Skin of body (tissue), 3 donors: ENCODE measurements at places on chromosomes 1 and 21. TPM values are rescaled to one million over a fixed set of nuclear protein-coding genes. Genes with fewer than 3 reads are reported as not detected.

Gene TTC34
- total RNA-seq = 0.10 TPM

Gene DDAH1
- total RNA-seq = 20.7 TPM

Gene PRKCZ
- total RNA-seq = 10.8 TPM

Gene TNFRSF14
- 18.1 TPM for total RNA-seq

Gene ETNK2
- 4.6 TPM for total RNA-seq

Gene FAM72A
- total RNA-seq = 2.8 TPM

Gene SEC16B
- 9.6 TPM for total RNA-seq
